ENCODE measurements at places on chromosomes 2 and 18.

DNA sequence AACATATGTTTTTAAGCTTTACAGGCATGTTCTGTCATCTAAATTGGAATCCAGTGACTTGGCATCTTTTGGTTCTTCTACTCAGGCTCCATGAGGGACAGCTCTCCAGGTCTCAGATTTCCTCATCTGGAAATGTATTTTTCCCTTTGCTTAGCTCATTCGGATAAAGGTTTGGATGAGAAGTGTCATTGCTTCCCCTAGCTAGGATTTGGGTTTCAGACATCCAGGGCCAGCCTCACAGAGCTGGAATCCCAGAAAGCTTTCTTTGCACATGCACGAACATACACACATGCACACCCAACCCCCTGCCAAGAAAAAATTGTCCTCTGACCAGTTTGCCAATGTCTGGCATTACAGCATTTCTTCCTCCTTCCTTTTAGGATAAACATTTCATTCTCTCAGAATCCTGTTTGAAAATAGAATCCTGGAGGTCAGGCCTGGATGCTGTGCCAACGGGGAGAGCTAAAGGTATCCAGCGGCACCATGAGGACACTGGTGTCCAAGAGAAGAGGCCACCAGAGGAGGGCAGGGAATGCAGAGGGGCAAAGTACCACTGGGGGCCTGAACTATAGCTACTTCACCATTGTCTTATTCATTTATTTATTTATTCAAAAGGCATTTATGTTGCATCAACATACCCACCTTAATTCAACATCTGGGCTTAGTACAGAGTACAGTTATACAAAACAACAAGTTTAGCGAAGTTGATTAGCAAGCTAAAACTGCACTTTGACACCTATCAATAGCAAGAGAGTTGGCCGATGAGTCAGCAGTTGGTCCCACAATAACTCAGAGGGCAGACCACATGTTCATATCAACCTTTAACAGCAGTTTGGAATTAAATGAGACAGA, 97.9 kb upstream of the ATL2 start:
- peaks cover 18% of the 10 kb centered on the region for H3K27me3 ChIP-seq
- no peaks in the 10 kb centered on the region for H3K36me3 ChIP-seq
- H3K27ac ChIP-seq, result no peak overlapping the region
- peaks cover 24% of the 10 kb centered on the region for H3K4me1 ChIP-seq
- no peak for DNase-seq

- no peaks in the 10 kb centered on the region for H3K4me1 ChIP-seq
- H3K27ac ChIP-seq, result no peak overlapping the region
- no peaks in the 10 kb centered on the region for H3K36me3 ChIP-seq
- H3K4me3 ChIP-seq, result no peak overlapping the region
Measured at GRCh38 chr2:21310493-21310892, 186.7 kb downstream of the TDRD15 start.

- H3K4me1 ChIP-seq, result peaks cover 14% of the 10 kb centered on the region
- no peaks in the 10 kb centered on the region for H3K27me3 ChIP-seq
- H3K27ac ChIP-seq, result no peak overlapping the region
- H3K4me3 ChIP-seq, result no peak overlapping the region
Measured at GRCh38 chr18:67386032-67386431, 130.5 kb downstream of the DSEL start.

DNA sequence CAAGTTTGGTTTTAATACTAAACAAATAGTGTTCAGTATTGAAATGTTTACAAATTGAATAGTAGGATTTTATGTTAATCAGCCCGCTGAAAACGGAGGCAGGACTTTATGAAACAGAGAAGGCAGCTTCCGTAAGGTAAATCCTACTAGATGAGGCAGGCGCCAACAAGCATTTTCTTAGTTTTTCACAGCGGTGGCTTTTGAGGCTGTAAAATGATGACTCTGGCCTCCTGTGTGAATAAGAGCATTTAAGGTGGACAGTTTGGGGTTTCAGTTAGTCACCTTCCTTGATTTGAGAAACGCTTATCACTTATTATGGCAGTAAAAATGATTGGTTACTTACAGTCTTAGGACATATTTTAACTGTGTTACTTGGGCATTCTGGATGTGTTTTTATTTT, 212.9 kb downstream of the PTGR3 start:
- peaks cover 15% of the 10 kb centered on the region for H3K36me3 ChIP-seq
- no peak overlapping the region for H3K27ac ChIP-seq
- H3K4me1 ChIP-seq, result peaks cover 37% of the 10 kb centered on the region

DNA sequence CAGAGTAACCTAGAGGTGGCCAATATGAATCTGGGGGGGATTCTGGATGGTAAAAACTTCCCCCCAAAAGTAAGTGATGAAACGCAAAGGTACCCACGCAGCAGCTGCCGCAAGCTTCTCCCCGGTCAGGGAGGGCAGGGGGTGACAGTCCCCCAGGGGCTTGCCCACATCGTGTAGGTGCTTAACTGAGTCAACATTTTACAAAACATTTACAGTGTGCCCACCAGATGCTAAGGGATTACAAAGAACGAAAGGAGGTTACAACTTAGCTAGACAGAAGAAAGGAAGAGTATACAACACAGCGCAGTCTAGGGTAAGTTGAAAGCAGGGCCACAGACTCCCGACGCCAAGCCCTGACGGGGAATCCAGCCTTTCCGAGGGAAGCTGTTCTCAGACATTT, 45.6 kb downstream of the LPIN2 start:
- H3K4me1 ChIP-seq, result peaks cover 95% of the 10 kb centered on the region
- H3K27me3 ChIP-seq, result no peaks in the 10 kb centered on the region
- peak overlapping the region; percentile 97 for H3K27ac ChIP-seq
- no peak for DNase-seq

- H3K27me3 ChIP-seq, result no peaks in the 10 kb centered on the region
- H3K27ac ChIP-seq, result no peak overlapping the region
- DNase-seq, result no peak
- H3K36me3 ChIP-seq, result peaks cover 12% of the 10 kb centered on the region
- H3K4me3 ChIP-seq, result no peak overlapping the region
Measured at GRCh38 chr2:24768013-24768412, 25.2 kb downstream of the PTRHD1 start.

GRCh38 chr2:224438726-224439125, 36.8 kb upstream of the FAM124B start:
- no peaks in the 10 kb centered on the region for H3K36me3 ChIP-seq
- peaks cover 9% of the 10 kb centered on the region for H3K4me1 ChIP-seq
- peaks cover 31% of the 10 kb centered on the region for H3K27me3 ChIP-seq
- H3K4me3 ChIP-seq, result no peak overlapping the region
- DNase-seq, result no peak

DNA sequence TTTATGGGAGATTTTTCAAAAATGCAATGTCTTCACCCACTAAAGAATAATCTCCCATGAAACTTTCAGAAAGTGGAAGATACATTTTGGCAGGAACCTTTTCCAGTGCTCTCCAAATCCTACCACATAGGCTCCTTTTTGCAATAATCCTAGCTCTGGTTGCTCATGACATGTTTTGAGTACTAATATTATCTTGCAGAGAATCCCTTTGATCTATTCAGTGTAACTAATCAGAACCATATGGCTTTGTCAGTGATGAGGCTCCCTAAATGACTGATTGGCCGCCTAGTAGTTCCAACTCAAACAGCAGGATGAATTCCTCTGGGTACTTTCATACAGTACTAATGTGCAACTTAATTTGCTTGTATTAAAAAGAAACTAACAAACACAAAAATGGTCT, 544.0 kb upstream of the FAM98A start:
- no peaks in the 10 kb centered on the region for H3K27me3 ChIP-seq
- H3K27ac ChIP-seq, result no peak overlapping the region
- no peaks in the 10 kb centered on the region for H3K4me1 ChIP-seq

DNA sequence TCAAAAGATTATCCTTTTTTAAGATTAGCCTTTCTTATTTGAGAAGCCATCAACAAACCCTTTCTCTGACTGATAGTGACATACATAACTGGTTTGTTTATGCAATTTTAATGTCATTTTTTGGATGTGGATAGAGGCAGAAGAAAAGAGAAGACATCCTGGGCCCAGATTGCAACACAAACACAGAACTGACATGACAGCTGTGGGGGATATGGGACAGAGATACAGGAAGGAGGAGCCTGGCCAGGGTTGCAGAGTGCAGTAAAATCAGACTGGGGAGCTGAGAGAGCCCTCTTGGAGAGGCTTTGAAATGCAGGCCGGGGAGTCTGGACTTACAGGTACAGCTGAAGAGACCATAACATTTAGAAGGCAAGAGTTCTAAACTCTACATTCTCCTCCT, 65.1 kb downstream of the SIGLEC15 start:
- no peak overlapping the region for H3K4me3 ChIP-seq
- no peak overlapping the region for H3K27ac ChIP-seq
- H3K36me3 ChIP-seq, result peaks cover 6% of the 10 kb centered on the region
- no peak for DNase-seq
- H3K27me3 ChIP-seq, result no peaks in the 10 kb centered on the region
- H3K4me1 ChIP-seq, result peaks cover 3% of the 10 kb centered on the region

DNA sequence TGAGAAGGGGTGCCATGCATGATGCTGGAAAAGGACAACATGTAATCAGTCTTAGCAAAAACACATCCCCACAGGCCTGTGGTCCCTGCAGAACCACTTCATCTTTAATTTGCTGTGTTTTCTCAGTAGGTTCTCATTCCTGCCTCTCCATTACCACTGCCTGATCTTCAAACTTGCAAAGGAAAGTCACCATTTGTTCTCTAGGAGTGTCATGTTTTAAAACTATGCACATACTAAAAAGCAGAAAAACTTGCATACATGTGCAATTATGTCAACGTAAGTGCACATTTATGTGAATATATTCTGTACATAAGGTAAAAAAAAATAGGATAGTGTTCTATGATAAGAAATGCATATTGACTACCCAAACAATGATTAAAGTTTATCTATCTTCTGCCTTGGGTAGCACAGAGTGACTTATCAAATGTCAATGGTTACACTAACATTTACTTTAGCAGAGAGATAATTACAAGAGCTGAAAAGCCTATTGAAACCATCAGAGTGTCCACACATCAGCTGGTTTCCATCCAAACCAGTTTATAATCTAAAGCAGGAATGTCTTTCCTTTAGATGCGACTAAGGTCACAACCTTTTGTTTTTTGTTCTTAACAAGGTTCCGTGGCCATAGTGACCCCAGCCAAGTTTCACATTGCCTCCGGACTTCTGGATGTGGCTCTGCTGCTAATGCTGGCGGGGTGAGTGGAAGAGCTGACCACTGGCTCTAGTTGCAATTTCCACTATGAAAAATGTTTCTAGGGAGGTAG, 58.7 kb upstream of the RMDN2 start:
- DNase-seq, result no peak
- H3K27me3 ChIP-seq, result peaks cover 23% of the 10 kb centered on the region
- no peaks in the 10 kb centered on the region for H3K36me3 ChIP-seq

- no peak for DNase-seq
- H3K27me3 ChIP-seq, result peaks cover 2% of the 10 kb centered on the region
- H3K4me1 ChIP-seq, result no peaks in the 10 kb centered on the region
- H3K36me3 ChIP-seq, result no peaks in the 10 kb centered on the region
- H3K27ac ChIP-seq, result no peak overlapping the region
Measured at GRCh38 chr2:40242315-40242714, 209.6 kb downstream of the SLC8A1 start.

GRCh38 chr2:9640403-9641104, 9.8 kb upstream of the YWHAQ start:
- H3K27me3 ChIP-seq, result peaks cover 2% of the 10 kb centered on the region
- no peak for DNase-seq
- no peaks in the 10 kb centered on the region for H3K36me3 ChIP-seq
- peaks cover 18% of the 10 kb centered on the region for H3K4me1 ChIP-seq

DNA sequence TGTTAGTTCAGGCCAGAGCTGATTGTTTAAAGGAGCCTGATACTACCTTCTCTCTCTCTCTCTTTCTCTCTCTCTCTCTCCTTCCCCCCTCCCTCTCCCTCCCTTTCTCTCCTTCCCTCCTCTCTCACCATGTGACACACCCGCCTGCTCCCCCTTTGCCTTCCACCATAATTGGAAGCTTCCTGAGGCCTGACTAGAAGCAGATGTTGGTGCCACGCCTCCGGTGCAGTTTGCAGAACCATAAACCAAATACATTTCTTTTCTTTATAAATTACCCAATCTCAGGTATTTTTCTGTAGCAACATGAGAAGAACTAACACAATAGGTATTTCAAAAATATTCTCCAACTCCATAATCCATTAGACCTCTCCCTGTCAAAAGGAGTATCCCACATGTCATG, 62.4 kb downstream of the ANKRD62 start:
- no peaks in the 10 kb centered on the region for H3K36me3 ChIP-seq
- H3K27ac ChIP-seq, result no peak overlapping the region
- no peak overlapping the region for H3K4me3 ChIP-seq
- H3K4me1 ChIP-seq, result no peaks in the 10 kb centered on the region
- no peak for DNase-seq
- peaks cover 3% of the 10 kb centered on the region for H3K27me3 ChIP-seq

- H3K4me1 ChIP-seq, result no peaks in the 10 kb centered on the region
- no peak overlapping the region for H3K27ac ChIP-seq
- no peak overlapping the region for H3K4me3 ChIP-seq
- H3K36me3 ChIP-seq, result peaks cover 62% of the 10 kb centered on the region
Measured at GRCh38 chr2:171837736-171838135, 56.3 kb downstream of the SLC25A12 start.

DNA sequence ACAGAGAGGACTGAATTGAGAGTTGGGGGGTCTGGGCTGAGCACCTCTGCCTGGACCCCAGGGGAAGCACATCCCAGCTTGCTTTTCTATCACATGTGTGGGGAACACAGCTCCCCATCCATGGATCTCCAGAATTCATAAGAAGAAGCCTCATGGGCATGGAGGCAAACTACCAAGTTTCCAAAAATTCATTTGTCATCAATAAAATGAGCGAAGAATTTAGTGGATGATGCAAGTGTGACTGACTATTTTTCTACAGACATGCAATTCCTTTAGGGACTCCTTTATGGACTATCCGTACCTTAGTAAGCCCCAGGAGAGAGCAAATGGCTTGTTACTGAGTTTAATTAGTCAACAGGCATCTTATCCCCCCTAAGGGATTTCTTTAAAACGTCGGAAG, 33.1 kb downstream of the ACKR3 start:
- H3K36me3 ChIP-seq, result no peaks in the 10 kb centered on the region
- H3K27me3 ChIP-seq, result peaks cover 21% of the 10 kb centered on the region
- no peak for DNase-seq
- peaks cover 1% of the 10 kb centered on the region for H3K4me1 ChIP-seq
- no peak overlapping the region for H3K27ac ChIP-seq
- H3K4me3 ChIP-seq, result no peak overlapping the region

- no peaks in the 10 kb centered on the region for H3K27me3 ChIP-seq
- no peak overlapping the region for H3K4me3 ChIP-seq
- H3K4me1 ChIP-seq, result no peaks in the 10 kb centered on the region
- H3K36me3 ChIP-seq, result peaks cover 14% of the 10 kb centered on the region
Measured at GRCh38 chr2:152743002-152743401, 24.6 kb downstream of the ARL6IP6 start.

All from activated naive CD8-positive, alpha-beta T cell treated with anti-CD3 and anti-CD28 coated beads, Interleukin-2, amount 50 U/mL, for 24 hours (primary cell).